Stimulated activated CD4-positive, alpha-beta T cell treated with anti-CD3 and anti-CD28 coated beads, Interleukin-2, amount 100 ng/mL, for 48 hours (primary cell): ENCODE measurements at places on chromosomes 4 and X.

GRCh38 chr4:66160606-66161005 lies 490.3 kb upstream of the EPHA5 start:
- no peak for DNase-seq

DNA sequence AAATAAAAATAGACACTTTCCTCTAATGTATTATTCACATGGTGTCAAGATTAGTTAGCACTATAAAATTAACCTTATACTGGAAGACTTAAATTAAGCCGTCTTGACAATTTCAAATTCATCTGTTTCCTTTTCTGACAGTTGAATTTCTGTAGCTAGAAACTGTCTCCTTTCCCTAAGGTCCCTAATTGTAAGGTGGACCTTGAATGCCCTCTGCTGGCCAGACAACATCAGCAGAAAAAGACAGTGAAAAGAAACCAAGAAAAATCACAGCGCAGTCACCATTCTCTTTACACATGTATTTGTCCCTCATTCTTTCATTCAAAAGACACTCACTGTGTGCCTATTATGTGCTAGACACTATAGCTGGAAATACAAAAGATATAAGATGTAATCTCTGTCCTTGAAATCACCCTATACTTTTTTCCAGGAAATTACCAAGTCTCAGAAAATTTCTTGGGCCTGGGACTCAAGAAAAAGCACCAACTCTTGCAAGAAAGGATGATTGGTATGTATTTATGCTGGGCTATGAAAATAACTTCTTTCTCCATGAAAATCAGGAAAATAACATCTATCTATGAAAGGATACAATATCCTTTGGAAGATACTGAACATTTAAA lies 32.7 kb upstream of the AMBN start:
- DNase-seq = peak; percentile 9

DNA sequence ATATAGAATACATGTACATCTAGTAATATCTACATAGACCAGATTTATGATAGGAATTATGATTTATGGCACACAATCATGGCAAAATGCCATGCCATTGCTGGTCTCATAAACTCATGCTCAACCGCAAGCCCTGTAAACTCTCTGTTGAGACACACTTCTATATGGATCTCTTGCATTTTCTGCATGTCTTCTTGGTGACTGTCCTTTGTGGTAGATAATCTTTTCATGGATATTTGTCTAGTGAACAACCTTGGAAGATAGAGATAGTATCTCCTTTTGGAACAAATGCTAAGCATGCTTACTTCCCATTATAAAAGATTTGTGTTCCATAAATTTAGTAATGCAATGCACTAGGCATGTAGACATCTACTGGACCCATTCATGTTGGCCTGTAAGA lies 328.0 kb downstream of the NAF1 start:
- no peak for DNase-seq

DNA sequence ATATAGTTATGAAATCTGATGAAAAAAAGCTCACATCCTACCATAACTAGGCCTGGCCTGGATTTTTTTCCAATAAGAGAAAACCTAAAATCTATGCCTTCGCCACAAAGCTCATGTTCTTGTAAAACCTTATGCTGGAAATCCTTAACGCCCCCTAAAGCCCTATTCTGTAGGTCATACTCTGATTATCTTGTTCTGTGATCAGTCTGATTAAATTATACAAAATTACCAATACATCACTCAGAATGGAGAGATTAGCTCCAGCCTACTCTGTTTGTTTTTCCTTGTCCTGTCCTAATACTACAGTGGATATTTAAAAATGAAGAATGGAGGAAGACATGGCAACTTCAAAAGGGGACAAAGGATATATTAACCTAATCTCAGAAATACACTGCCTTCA lies 7.2 kb downstream of the ZNF827 start:
- DNase-seq = no peak

- DNase-seq = no peak
These were observed 1948.4 kb upstream of the IGFBP7 start for GRCh38 chr4:59058543-59058942.
